ENCODE measurements at places on chromosomes 13 and 19.

DNA sequence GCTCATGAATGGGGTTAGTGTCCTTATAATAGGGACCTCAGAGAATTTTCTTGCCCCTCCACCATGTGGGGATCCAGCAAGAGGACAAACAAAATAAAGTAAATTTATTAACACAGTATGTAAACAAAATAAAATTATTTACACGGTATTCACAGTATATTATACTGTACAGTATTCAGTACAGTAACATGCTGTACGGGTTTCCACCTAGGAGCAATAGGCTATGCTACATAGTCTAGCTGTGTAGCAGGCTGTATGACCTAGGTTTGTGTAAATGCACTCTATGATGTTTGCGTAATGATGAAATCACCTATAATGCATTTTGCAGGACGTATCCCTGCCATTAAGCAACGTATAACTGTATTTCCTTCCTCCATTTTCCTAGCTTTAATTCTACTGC lies 11.8 kb upstream of the DIAPH3 start:
- DNase-seq = no peak

GRCh38 chr19:19064098-19064722 lies 416 bp downstream of the SLC25A42 start:
- no peak for DNase-seq

DNA sequence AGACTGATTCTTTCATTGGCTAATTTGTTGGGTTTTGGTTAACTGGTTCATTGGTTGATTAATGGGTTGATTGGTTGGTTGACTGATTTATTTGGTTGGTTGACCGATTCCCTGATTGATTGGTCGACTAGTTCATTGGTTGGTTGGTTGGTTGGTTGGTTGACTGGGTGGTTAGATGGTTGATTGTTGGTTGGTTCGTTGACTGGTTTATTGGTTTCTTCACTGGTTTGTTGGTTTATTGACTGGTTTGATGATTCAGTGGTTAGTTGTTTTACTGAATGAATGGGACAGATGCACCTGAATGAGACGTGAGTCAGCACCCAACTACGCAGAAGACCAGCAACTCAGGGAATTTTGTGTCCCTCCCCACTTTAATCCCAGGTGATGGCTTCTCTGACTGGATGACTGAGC lies 2.7 kb upstream of the NUP62 start:
- no peak for DNase-seq

DNA sequence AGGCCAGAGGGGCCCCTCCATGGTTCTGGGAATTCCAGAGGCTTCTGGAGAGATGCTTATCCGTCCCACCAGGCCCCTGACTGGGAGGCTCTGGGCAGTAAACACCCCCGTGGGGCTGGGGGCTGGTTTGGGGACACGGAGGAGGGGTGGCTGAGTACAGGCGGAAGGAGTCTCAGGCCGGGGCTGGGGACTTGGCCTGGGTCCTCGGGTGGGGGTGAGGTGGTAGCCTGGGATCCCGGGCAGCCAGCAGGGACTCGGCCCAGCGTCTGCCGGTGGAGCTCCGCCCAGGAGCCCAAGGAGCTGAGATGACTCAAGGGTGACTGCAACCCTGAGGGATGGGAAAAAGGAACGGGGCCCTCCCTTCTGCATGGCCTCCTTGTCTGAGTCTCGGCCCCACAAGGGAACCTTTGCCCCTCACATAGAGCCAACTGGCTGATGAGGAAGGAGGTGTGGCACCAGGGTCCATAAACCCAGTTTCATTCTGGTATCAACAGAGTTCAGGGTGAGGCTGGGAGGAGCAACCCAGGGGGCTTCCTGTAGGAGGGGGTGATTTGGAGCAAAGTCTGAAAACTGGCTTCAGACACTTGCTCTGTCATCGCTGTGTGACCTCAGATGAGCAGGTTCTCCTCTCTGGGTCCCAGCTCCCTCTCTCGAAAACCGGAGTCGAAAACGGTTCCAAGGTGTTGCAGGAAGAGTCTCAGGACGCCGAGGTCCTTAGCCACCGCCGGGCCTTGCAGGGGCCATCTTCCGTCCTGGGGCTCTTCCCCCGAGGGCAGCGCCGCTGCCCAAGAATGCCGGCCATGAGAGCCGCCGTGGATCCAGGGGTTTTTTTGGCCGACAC lies 809 bp downstream of the MISP start:
- no peak for DNase-seq

GRCh38 chr13:48976576-48977285 lies 1.0 kb downstream of the FNDC3A start:
- DNase-seq = no peak

DNA sequence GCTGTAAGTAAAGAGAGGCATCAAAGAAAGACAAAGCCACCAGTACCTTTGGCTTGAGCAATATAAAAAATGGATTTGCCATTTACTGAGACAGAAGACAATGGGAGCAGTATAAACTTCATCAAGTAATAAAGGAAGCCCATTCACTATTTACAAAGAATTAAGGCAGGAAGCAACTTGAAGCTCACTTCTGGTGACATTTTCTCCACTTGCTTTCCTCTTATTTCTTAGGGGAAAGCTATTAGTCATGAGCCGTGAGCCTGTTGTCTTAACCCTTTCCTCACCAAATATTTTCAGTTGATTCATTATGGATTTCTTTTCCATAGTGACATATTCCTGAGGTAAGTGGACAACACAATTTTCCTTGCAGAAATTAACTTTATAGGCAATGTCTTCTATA lies 156.8 kb downstream of the DNAJC3 start:
- no peak for DNase-seq

GRCh38 chr13:40652588-40652940 lies 13.9 kb downstream of the FOXO1 start:
- no peak for DNase-seq

GRCh38 chr19:31338069-31338776 lies 11.0 kb downstream of the TSHZ3 start:
- no peak for DNase-seq

DNA sequence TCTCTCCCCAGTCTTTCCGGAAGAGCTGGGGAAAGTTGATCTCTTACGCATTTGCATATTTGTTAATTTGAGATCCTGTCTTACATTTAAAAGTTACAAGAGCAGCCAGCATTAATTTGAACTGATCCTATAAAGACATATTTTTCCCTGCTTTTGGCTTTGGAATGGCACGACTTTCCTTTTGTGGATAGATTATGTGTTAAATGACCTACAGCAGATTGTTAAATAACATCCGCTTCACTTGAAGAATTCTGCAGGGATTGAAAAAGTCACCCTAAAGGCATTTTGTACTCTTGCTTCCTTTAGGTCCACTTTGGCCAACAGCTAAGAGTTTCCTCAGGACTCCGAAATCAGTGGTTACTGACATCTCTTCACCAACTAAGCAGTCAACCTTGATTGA lies 334.0 kb downstream of the TBC1D4 start:
- DNase-seq = no peak

DNA sequence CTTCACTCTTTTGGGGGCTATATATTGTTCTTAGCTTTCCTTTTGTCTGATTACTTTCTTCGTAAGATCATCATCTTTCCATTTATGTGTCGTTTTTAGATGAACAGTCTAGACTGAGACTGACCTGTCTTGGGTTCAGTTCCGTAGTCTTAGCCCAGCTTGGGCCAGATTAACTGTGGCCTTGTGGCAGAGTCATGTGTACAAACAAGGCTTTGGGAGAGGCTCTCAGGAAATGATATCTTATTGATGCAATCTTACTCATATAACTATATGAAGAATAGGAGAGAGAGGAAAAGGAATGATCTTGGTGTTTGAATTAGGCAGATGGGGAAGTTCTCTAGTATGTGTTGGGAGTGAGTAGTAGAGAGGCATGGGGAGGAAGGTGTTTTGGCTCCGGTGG lies 6.8 kb upstream of the ERCC5 start:
- DNase-seq = no peak

DNA sequence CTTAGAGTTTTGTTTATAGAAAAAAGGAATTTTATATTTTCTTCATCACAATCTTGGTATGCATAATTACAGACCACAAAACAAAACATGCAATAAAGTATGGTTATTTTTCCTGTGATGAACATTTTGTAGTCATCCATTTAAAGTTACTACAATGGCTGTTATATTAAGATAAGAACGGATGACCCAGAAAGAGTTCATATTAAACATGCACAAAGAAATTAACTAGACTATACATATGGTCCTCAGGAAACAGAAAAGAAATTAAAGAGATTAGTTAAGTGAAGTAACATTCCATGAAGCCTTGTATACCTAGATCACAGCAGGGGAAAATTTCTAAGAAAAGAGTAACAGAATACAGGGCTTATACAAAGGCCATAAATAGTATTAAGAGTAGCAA lies 36.8 kb downstream of the RBM26 start:
- no peak for DNase-seq

- DNase-seq = peak; percentile 17
Measured at GRCh38 chr19:1847684-1848398, 442 bp downstream of the REXO1 start.

GRCh38 chr13:103007427-103007762 lies 58.8 kb downstream of the SLC10A2 start:
- DNase-seq = no peak

DNA sequence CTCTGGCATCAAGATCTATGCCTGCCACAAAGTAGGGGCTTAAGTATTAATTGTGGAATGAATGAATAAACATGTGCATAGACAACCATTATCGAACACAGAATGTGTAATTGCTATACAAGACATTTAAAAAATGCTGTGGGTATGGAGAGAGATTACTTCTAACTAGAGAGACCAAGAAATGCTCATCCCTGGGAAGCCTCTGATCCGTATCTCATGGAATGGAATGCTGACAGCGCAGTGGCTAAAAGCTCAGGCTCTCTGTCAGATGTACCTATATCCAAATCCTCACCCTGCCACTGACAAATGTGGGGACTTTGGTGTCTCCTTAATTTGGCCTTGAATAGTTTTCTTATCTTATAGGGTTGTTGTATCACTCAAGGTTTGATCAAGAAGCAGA lies 22.7 kb upstream of the MBNL2 start:
- DNase-seq = no peak

GRCh38 chr19:35908973-35909683 lies 1.0 kb upstream of the TYROBP start:
- no peak for DNase-seq

GRCh38 chr13:99614465-99614885 lies 113.2 kb downstream of the TM9SF2 start:
- peak; percentile 32 for DNase-seq

- DNase-seq = no peak
Measured at GRCh38 chr19:55554302-55554701, 9.0 kb upstream of the SBK3 start.

- no peak for DNase-seq
Measured at GRCh38 chr13:39876258-39876657, 220.8 kb downstream of the COG6 start.

DNA sequence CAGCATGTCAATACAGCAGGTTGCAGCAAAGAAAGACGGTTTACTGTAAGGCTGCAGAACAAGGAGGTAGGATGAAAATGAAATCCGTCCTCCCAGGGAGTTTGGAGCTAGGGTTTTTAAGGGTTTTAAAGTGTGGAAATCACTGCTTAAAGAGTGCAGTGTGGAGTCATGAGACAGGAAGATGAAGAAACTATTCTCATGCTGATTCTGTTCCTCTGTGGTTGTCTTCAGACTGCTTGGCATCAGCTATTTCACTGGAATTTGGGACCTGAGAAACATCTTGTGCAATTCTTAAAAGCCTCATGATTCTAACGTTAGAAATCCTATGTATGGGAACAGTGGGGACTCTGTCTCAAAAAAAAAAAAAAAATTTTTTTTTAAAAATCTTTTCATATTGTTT lies 11.4 kb downstream of the ZNF331 start:
- DNase-seq = peak; percentile 0

GRCh38 chr19:16714702-16715287 lies 4.9 kb upstream of the NWD1 start:
- DNase-seq = peak; percentile 13

DNA sequence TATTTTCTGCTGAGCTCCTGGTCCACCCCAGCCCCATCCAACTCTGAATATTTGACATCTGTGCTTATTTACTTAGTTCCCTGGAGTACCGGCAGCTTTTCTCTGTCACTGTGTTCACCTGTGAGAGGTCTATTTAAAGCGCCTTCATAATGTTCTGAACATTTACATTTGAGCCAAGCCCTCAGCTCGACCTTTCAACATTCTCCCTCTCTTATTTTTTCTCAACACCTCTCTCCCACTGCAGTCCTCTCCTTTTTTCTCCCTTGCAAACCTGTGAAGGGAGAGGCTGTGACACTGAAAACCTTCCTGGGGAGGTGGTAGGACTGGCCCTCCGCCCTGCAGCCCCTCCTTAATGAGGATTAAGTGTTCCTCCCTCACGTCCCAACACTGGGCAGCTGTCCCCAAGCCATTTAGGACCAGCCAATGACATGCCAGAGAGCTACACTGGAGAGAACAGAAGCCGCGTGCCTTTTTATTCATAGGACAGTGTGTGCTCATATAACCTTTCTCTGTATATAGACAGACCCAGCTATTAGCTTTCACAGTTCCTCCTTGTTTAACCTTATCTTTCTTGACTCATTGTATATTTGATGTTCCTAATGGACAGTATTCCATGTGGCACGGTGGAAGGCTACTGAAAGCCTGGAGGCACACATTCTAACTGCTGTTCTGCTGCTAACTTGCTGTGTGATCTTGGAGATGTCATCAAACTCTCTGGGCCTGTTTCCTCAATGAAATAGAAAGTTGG lies 134.8 kb downstream of the NUFIP1 start:
- DNase-seq = no peak

- no peak for DNase-seq
Measured at GRCh38 chr13:98821372-98822224, 69.1 kb upstream of the SLC15A1 start.

GRCh38 chr13:67643516-67644055 lies 413.4 kb upstream of the PCDH9 start:
- no peak for DNase-seq

- DNase-seq = no peak
Measured at GRCh38 chr13:42107421-42107820, 59.0 kb downstream of the DGKH start.

DNA sequence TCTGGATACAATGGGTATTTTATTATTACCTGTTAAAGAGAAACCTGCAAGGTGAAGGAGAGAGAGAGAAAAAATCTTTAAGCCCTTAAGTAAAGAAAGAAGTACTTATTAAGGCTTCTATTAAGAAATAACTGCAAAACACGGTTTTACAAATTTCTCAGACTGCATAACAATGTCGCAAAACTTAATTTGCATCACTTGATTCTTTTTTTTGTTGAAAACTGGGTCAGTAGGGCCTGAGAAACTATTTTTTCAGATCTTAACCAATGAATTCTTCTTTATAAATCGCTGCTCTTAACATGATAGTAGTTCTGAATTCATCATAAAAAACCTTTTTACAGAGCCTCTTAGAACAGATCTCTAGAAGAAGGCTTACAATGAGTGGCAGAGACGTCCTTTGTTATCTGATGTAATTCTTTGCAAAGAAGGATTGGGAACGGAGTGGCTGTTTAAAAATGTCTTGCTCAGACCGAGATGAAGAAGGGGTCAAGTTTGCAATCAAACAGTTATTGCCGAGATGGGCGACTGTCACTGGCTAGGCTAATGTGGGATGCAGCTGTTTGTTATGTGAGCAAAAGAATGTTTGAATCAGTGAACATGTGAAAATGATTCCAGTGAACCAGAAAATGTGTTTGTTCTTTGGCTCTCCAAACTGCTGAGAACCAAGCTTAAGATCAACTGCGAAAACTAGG lies 76.3 kb downstream of the ZNF536 start:
- no peak for DNase-seq

GRCh38 chr19:21202865-21203494 lies 61.1 kb downstream of the ZNF431 start:
- DNase-seq = no peak

Data from CD4-positive, CD25-positive, alpha-beta regulatory T cell (primary cell).